ENCODE measurements at places on chromosomes 7 and 10. TPM values are rescaled to one million over a fixed set of nuclear protein-coding genes. Genes with fewer than 3 reads are reported as not detected.

LDB3 gene
- total RNA-seq = under 0.01 TPM

KIN gene
- 5.1 TPM for total RNA-seq

ZNF365 gene
- total RNA-seq = not detected

CLDN4 gene
- total RNA-seq = 2.6 TPM

CYP26A1 gene
- not detected for total RNA-seq

GTF2IRD2 gene
- 3.5 TPM for total RNA-seq

RELN gene
- 0.39 TPM for total RNA-seq

PLAC9 gene
- total RNA-seq = 24.8 TPM

Data from subcutaneous preadipocyte (primary cell).